ENCODE measurements at places on chromosomes 13 and 19.

GRCh38 chr13:70098669-70099068, 9.0 kb upstream of the ATXN8OS start:
- no peak for DNase-seq

DNA sequence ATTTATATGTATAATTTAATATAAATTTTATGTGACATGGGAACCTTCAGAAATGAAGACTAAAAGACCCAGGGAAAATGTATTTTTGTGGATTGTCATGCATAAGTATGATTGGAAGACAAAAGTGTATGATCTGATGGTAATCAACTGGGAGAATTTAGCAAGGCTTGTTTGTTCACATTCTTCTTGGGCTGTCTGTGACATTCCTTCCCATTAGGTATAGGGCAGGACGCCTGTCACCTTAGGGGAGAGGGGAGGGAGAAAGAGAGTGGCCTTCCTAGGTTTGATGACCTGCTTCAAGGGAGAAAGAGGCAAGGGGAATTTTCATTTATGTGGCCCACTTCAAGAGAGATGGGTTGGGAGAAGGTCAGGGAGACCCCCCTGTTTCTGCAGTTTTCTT, 22.4 kb downstream of the PIBF1 start:
- no peak for DNase-seq

DNA sequence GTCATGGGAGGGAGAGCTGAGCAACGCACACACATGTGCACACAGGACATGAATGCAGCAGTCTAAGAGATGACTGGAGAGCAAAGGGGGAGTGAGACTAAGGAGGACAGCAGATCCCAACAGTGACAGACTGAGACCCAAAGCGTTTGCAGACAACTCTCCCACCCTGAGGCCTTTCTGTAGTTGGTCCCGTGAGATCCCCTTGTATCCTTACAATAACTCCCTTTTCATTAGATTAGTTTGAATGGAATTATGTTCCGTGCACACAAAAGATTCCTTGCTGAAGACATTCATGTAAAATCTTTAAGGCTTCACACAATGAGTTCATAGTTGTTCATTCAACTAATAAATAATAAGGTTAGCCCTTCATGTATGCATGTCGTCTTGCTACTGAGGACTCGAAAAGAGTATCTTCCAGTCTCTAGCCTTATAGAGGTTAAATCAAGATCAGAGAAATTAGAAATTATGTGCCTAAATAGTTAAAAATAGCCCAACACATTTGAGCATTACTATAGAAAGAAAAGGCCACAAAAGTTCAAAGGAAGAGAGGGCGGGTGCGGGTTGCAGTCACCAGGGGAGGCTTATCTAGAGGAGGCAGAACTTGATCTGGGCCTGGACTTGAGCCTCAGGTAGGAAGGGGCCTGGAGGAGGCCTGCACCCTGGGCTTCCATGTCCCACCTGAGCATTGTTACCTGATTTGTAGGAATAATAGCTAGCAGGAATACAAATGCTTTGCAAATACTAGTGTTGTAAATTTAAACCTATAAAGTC, 3.1 kb upstream of the GTF3A start:
- DNase-seq, result no peak

DNA sequence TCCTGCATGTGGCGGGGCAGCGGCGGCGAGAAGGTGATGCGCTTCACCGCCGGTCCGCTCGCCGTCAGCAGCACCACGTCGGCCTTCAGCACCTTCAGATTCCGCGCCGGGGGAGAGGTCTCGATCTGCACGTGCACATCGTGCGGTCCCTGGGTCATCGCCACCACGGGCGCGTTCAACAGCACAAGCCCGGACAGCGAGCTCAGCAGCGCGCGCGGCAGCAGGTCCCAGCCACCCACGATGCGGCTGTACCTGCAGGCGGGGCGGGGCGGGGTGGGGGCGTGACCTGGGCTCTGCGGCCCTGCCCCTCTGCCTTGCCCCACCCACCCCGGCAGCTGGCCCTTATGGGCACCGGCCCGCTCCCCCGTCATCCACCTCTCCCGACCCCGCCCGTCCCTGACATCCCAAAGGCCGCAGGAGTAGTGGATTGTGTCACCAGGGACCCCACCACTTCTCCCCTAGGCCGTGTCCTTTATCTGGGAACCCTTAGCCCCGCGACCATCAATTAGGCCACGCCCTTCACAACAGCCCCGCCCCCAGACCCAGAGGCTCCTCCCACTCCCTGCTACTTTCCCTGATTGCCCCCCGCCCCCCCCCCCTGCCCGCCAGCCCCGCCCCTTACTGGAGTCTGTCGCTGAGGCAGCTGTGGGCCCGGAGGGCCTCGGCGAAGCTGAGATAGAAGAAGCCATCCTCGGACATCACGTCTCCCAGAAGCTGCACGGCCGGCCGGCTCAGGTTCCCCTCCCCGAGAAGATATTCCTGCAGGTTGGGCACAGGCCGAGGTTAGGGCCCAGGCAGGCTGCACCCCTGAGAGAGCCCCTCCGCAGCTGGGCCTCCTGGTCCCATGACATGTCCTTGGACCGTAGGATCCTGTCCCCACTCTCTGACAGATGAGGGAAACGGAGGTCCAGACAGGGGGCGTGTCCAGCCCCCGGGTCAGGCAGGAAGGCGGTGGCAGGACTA, 6.1 kb downstream of the IL4I1 start:
- DNase-seq, result no peak

DNA sequence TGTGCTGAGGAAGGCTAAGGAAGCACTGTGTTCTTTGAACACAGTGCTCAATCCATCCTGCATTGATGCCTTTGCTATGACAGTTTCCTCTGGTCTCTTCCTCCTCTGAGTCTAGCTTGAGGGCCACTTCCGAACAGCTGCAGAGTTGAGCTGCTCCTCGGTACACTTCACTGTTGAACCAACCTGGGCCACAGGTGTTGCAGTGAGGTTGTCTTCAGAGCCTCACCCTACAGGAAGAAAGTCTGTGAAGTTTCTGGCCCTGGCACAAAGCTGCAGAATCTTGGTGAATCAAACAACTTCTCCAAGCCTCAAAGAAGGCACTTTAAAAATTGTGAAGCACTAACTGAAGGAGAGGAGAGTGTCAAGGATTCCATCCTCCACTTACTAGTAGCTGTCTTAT, 394.0 kb downstream of the KCNRG start:
- DNase-seq, result no peak
